ENCODE measurements at places on chromosomes 5 and 9.

DNA sequence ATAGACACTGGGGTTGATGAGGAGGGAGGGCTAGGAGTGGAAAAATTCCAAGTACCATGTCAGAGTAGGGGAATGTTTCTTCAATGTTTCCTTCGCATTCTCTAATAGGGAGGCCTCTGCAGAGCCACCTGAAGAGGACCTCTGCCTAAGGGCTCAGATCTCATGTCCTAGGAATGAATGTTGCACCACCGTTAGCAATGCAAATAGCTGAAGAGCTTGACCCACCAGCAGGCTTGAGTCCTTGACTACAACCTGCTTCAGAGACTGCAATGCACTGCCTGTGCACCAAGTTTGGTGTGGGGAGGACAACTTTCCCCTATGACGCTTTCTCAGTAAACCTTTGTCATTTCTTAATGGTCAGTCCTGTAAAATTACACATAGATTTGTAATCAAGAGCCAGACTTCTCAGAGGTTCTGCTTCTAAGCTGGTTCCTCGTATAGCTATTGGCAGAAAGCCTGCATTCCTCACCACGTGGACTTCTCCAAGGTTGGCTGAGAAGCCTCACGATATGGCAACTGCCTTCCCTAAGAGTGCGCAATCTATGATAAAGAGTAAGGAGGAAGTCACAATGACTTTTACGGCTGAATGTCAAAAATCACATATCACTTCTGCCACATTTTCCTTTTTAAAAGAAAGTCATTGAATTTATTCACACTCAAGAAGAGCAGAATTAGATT is 600.7 kb upstream of the PTGER4 start:
- no peak for DNase-seq
- H3K4me3 ChIP-seq = no peak overlapping the region
- H3K4me1 ChIP-seq = no peaks in the 10 kb centered on the region
- H3K27me3 ChIP-seq = no peaks in the 10 kb centered on the region
- no peak overlapping the region for H3K27ac ChIP-seq

GRCh38 chr5:164119806-164120447 is 614.5 kb downstream of the MAT2B start:
- DNase-seq = no peak
- no peak overlapping the region for H3K4me3 ChIP-seq
- H3K27ac ChIP-seq = no peak overlapping the region
- H3K36me3 ChIP-seq = no peaks in the 10 kb centered on the region

GRCh38 chr5:142677198-142677597 is 8.7 kb downstream of the FGF1 start:
- no peaks in the 10 kb centered on the region for H3K27me3 ChIP-seq
- DNase-seq = no peak
- H3K4me3 ChIP-seq = no peak overlapping the region
- H3K4me1 ChIP-seq = no peaks in the 10 kb centered on the region
- no peak overlapping the region for H3K27ac ChIP-seq

- H3K27me3 ChIP-seq = no peaks in the 10 kb centered on the region
- no peak for DNase-seq
- no peaks in the 10 kb centered on the region for H3K36me3 ChIP-seq
- no peaks in the 10 kb centered on the region for H3K4me1 ChIP-seq
- no peak overlapping the region for H3K4me3 ChIP-seq
These were observed 26.9 kb downstream of the CNOT6 start for GRCh38 chr5:180521101-180521500.

DNA sequence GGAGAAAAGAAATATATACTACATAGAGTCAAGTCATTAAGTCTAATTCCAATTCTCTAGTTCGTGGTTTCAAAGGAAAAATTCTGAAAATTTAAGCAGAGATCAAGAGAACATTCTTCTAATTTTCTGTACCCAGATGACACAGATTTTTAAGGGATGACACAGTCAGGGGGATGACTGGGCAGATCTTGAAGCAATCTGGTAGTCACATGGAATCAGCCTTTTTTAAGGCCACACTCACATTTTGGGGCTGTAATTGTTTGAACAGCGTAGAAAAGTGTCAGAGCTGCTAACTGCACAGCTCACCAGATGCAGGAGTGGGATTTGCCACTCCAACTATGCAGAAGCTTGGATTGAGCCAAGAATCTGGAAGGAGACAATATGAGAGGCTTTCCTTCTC is 20.4 kb downstream of the PDE4D start:
- no peaks in the 10 kb centered on the region for H3K36me3 ChIP-seq
- H3K27ac ChIP-seq = no peak overlapping the region
- DNase-seq = no peak

- H3K27ac ChIP-seq = no peak overlapping the region
- no peak for DNase-seq
- H3K4me3 ChIP-seq = no peak overlapping the region
- no peaks in the 10 kb centered on the region for H3K27me3 ChIP-seq
These were observed 12.9 kb downstream of the CLINT1 start for GRCh38 chr5:157845914-157846598.

DNA sequence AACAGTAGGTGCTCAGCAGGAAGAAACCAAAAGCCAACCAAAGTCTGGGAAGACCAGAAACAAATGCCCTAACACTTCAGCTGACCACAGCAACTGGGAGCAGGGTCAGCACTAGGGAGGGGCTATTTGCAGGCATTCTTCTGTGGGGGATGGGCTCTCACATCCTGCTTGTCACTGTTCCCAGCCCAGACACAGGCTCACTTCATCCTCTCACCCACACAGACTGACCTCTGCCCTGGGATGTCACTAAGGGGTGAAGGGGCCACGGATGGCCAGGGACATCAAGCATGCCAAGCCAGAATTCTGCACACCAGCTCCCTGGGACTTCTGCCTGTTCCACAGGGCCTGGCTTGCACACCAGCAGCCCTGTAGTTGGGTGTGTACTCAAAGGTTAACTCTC is 28.7 kb downstream of the GFRA3 start:
- no peak overlapping the region for H3K27ac ChIP-seq
- H3K27me3 ChIP-seq = no peaks in the 10 kb centered on the region
- H3K4me1 ChIP-seq = no peaks in the 10 kb centered on the region
- H3K36me3 ChIP-seq = no peaks in the 10 kb centered on the region
- H3K4me3 ChIP-seq = no peak overlapping the region
- DNase-seq = no peak

GRCh38 chr5:82364497-82364896 is 86.3 kb upstream of the RPS23 start:
- no peaks in the 10 kb centered on the region for H3K4me1 ChIP-seq
- no peak overlapping the region for H3K27ac ChIP-seq
- H3K36me3 ChIP-seq = no peaks in the 10 kb centered on the region
- no peak for DNase-seq
- H3K4me3 ChIP-seq = no peak overlapping the region

DNA sequence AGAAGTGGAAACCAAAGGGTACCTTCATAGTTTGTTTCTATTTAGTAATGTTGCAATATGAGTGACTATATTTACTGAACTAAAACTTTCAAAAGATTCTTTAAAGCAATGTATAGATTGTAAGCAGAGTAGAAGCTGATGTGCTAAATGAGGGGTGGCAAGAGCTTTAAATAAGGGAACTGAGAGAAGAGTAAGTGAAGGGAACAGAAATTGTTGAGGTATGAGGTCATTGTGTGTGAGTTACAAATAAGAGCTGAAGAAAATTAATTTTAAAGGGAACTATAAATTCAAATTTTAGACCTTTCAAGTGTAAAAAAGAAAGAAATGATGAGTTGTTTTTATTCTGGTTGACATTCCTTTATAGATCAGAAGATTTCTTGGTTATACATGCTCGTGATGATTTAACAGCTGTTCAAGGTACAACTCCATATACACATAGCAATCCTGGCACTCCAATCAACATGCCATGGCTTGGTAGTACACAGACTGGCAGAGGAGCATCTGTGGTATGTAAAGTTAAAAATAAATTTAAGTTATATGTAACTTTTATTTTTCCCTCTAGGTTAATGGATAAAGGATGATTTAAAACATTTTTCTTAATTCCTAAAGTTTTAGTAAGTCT is 135.1 kb upstream of the TNFAIP8 start:
- H3K27ac ChIP-seq = no peak overlapping the region
- H3K36me3 ChIP-seq = no peaks in the 10 kb centered on the region
- no peak overlapping the region for H3K4me3 ChIP-seq
- no peak for DNase-seq
- peaks cover 4% of the 10 kb centered on the region for H3K4me1 ChIP-seq

DNA sequence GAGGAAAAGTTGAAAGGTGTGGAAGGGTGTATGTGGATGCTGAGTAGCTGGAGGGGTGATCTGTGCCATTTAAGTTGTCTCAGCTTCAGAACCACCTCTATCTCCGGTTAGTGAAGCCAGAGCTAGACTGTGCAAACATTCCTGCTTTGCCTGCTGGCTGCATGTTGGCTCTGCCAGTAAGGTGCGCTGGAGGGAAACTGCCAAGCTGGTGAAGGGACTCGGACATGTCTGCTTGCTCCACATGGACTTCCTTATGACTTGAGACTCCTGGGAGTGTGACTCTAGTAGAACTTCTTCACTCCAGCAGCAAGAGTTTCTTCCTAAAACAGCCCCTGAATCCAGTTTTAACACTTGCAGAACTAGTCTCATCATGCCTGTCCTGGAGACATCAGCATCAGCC is 27.9 kb downstream of the DAB2 start:
- H3K4me3 ChIP-seq = no peak overlapping the region
- H3K27me3 ChIP-seq = no peaks in the 10 kb centered on the region
- no peak overlapping the region for H3K27ac ChIP-seq
- DNase-seq = no peak
- H3K4me1 ChIP-seq = no peaks in the 10 kb centered on the region
- no peaks in the 10 kb centered on the region for H3K36me3 ChIP-seq

DNA sequence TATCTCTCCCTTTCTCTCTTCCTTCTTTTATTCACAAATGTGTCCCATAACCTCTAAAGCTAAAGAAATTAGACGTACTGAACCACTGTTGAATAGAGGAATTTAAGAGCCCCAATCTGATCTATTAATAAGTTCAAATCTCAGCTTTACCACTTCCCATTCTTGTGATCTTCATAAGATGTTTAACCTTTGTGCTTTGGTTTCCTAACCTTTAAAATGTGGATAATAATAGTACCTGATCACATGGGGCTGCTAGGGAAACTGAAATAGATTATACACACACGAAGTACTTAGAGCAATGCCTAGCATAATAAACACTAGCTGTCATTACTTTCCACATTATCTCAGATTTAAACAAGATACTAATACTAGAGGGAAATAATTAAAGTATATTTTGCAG is 324.3 kb upstream of the SEMA6A start:
- no peak overlapping the region for H3K27ac ChIP-seq
- H3K36me3 ChIP-seq = no peaks in the 10 kb centered on the region
- H3K4me1 ChIP-seq = no peaks in the 10 kb centered on the region
- no peaks in the 10 kb centered on the region for H3K27me3 ChIP-seq
- H3K4me3 ChIP-seq = no peak overlapping the region

DNA sequence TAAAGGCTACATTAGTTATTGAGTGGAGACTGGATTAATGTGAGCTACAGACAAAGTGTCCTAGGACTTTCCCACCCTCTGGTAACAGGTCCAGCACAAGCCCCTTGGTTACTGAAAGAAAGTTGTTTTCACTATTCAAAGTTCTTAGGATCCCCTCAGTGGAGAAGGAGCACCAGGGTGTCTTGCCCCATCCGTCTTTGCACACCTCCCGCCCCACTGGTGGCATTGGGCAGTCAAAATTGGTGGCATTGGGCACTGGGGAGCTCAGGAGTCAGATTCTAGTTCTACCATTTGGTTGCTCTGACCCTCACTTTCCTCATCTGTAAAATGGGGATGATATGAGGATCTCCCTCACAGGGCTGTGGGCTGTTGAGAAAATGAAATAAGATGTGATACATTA is 2.4 kb upstream of the ANGPTL2 start:
- H3K27me3 ChIP-seq = no peaks in the 10 kb centered on the region
- peaks cover 10% of the 10 kb centered on the region for H3K4me1 ChIP-seq
- H3K36me3 ChIP-seq = no peaks in the 10 kb centered on the region
- H3K27ac ChIP-seq = no peak overlapping the region

- H3K27me3 ChIP-seq = no peaks in the 10 kb centered on the region
- no peaks in the 10 kb centered on the region for H3K4me1 ChIP-seq
- no peak overlapping the region for H3K27ac ChIP-seq
- no peak overlapping the region for H3K4me3 ChIP-seq
- no peak for DNase-seq
These were observed 232.8 kb downstream of the PDE4D start for GRCh38 chr5:59660737-59661136.

DNA sequence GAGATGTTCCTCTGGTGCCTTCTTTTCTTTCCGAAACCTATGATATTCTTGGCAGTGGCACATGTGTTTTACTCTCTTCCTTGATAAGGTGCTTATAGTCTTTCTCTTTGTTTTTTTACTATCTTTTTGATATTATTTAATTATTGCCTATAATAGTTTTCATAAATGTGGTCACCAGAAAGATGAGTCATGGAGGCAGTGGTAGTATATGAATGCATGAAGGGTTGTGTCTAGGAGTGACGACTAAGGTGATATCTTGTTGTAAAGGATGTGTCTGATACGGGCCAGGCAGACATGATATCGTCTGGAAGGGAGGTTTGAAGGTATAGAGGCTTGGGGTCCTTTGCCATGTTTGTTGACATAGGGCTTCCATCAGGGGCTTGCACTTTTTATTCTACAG is 36.8 kb downstream of the SLC44A1 start:
- H3K4me1 ChIP-seq = no peaks in the 10 kb centered on the region
- no peak overlapping the region for H3K4me3 ChIP-seq
- DNase-seq = no peak
- no peaks in the 10 kb centered on the region for H3K27me3 ChIP-seq

DNA sequence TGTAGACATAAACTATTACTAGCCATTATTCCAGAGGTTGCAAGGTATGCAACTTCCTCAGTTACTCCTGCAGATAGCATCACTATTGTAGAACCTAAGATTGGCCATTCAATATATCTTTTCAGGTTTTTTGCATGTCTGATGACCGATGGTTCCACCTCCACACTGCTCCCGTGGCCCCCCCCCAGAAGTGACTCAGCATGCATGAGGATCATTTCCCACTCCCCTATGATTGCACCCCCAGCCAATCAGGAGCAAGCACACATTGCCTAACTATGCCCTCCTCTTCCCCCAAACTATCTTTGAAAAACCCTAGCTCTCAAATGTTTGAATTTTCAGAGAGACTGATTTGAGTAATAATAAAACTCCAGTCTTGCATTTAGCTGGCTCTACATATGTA is 601.4 kb upstream of the TLE4 start:
- no peak for DNase-seq
- no peak overlapping the region for H3K4me3 ChIP-seq
- H3K36me3 ChIP-seq = no peaks in the 10 kb centered on the region
- no peak overlapping the region for H3K27ac ChIP-seq
- H3K27me3 ChIP-seq = no peaks in the 10 kb centered on the region

DNA sequence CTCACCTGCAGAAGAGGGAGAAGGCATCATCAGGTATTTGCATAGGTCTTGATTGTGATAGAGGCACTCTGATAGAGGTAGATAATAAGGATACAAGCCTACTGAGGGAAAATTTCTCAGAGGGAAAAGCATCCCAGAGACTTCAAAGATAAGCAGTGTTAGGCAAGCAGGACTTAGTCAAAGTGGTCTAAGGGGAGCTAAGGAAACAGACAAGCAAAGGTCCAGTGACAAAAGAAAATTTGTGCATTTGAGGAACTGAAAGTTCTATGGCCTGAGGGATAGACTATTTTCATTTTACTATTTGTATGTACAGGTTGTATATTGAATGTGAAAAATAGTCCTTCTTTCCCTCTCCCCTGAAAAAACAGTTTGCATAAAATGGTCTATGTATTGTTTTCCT is 27.4 kb downstream of the OXCT1 start:
- no peak overlapping the region for H3K4me3 ChIP-seq
- no peaks in the 10 kb centered on the region for H3K36me3 ChIP-seq
- no peaks in the 10 kb centered on the region for H3K4me1 ChIP-seq
- no peak for DNase-seq
- no peaks in the 10 kb centered on the region for H3K27me3 ChIP-seq
- no peak overlapping the region for H3K27ac ChIP-seq

Measured in prostate gland (tissue), 2 donors.